ENCODE measurements at places on chromosomes 2 and 18.

GRCh38 chr2:226023383-226023782 lies 623.9 kb downstream of the NYAP2 start:
- DNase-seq, result no peak

DNA sequence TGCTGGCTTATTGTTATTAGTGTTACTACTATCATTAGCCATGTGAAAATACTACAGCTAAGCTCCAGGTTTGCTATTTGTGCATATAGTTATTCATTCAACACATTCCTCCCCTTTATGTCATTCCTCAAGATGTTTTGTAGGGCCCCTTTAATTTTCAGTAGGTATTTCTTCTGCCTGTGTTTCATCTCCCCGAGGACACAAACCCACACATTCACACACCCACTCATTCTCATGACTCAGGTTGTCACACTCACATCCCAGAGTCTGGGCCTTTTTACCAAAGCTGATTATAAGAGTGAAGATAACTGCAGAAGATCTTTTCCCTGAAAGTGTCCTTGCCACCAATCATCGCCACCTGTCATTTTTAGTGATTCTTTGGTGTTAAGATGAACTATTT lies 68.6 kb upstream of the SPOPL start:
- DNase-seq, result no peak

DNA sequence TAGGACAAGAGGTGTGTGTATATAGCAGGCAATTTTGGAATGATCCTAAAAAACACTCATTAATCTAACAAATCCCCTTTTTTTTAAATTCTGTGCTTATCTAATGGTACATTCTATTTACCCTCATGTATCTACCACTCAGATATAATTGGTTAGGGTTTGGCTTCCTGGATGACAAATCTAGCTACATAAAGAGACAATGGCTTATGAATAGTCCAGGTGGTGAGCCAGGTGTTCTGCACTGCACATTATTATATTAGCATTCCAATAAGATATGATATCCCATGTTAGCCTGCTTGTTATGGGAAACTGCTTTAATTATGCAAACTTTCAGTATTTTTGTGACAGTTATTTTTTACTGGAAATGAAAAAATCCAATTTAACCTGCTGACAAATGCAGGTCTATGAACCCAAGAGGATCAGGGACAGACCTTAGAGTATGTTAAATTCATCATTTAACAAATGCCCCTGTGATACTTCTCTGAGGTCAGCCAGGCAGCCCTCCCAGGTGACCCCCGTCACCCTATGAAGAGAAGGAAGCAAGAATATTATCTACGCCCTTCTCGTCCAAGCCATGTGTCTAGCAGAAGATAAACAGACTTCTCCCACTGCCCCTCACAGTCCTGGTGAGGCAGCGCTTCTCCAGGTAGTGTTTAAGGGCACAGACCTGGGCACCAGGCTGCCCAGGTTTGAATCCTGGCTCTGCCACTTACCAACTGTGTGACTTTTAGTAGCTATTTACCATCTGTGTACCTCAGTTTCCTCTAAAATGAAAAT lies 83.0 kb downstream of the ADD2 start:
- no peak for DNase-seq

- no peak for DNase-seq
These were observed 95.4 kb downstream of the HNMT start for GRCh38 chr2:138059487-138060300.

DNA sequence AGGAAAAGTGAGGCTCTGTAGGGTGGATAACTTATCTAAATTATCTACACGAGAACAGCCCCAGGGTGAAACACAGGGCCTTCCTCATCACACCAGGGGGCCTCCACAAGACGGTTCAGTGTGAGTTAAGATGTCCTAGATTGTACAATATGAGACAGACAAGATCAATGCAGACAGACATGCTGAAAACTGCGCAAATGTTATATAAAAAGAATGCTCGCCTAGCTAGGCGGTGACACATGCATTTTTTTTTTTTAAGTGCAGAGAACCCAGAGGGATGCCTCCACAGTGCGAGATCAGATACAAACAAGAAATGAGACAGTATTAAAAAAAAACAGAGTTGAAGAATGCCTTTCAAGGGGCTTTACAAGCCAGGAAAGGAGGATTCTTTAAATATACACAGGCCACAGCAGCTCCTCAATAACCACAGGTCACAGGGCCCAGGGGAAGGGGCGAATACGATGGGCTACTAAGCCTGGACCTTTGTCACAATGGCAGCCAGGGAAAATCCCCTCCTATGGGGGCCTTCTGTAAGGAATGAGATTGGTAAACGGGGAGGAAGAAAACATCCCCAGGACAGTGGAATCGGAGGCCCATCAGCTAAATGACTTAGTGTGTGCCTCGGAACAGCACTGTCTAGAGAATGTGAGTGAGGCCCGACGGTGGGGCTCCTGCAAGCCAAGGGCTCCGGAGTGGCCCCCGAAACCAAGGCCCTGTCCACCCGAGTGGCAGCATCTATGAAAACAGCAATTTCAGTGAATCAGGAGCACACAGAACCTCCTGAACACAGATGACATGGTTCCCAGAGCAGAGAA lies 48.9 kb downstream of the ADCY3 start:
- no peak for DNase-seq

DNA sequence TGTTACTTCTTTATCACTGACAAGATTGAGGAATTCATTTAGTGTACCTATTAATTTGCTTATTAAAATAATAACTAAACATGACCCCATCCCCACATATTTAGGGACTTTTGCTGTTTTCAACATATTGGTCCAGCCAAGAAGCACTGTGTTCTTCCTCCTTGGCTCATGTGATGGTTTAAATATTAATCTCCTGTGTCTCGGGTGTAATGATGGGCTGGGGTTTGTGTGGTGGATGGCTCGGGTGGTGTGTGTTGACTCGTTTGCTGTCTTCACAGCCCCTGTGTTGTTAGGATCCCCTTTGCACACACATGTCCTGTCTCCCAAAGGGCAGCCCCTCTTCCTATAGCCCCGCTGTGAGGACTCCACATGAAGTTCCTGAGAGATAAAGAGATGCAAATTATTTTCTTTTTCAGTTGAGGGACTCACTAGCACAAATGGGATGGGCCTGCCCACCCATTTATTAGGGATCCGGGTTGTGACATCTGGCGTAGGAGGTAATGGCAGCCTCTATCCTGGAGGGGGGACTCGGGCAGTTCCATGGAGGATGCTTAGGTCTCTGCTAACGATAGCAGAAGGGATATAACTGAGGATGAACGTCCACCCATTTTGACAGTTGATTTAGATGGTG lies 53.4 kb downstream of the FHOD3 start:
- DNase-seq, result no peak

DNA sequence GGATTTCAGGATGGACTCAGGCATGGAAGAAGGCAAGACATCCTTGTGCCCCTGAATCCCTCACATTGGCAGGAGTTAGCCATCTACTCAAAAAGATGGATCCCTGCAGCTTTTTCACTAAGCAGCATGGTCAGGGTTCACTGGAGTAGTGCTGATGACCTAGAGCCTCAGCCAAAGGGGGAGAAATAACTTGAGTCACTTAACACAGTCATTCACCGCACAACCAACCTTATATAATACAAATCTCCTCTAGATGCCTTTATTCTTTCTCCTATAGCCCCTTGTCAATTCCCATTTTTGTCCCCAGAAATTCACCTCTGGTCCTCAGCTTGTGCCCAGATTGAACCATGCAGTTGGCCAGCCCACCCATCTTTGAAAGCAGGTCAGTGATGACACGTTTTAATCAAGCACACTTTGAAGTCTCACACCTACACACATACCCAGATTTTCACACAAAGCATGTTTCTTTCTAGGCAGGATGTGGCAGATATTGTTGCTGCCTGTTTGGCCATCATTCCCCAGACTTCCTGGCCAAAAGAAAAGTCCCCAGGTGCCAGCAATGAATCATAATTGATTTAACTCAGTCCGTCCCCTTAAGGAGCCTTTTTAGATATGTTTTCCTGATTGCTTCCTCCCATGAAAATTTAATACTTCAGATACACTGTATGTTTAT lies 84.2 kb downstream of the LBH start:
- DNase-seq, result no peak

DNA sequence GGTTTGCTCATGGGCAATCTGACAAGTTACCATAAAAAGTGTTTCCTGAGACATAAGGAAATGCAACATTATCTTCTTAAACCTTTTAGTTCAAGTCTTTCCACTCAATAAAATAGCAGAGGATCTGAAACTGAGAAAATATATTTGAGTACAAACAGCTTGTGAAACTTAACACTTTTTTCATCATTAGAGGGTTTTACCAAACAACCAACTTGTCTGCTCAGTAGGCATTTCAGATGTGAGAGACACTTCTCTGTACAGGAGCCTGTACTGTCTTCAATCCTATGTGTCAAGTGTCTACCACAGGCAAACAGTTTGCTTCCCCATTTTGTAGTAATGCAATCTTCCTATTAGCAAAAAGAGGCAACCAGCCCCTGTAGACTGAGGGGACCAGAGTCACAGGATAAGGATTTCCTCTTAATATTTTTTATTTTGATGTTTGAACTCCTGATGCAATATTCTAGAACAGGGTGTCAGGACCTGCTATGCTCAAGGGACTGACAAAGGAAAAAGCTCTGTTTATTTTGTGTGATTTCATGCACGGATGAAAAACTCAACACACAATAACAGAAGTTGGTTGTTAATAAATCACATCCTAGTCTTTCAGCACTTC lies 159.1 kb upstream of the LHCGR start:
- DNase-seq, result no peak

DNA sequence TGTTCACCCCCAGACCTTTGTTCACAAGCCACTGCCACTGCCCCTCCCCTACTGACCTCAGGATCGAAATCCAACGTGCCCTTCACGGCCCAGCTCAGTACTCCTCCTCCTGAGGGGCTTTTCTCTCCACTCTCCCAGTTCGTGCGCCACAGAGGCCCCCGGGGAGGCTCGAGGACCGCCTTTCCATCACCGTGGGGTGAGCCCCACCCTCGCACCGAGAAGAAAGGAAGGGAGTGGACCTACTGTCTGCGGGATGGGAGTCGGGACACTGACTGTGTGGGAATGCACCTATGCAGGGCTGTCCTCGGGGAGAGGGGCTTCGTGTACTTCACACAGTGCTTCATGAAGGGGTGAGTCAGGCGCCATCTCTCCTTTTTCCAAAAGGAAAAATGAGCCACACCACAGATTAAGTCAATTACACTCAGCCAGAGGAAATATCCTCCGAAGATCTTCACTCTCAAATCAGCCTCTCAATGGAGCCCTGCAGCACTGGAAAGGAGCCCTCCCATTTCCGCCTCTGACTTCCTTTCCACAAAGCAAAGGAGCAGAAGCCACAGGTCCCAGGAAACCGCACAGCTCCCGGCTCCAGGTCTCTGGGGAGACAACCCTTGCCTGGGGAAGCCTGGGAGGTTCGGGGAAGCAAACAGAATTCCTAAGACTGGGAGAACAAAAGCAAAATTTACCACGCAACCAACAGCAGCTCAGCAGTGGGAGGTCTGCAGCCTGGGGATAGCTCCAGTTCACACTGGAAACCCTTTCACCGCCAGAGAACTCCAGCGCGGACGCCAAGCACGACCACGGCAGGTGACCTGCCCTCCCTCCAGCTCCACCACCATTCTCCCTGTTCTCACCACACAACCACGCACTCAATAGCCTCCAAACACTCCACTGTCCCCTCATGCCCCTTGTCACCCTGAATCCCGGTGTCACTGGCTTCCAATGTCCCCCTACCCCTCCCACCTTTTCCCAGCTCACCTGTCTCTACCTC lies 21.6 kb downstream of the ADCY3 start:
- no peak for DNase-seq

- DNase-seq, result no peak
These were observed 126.9 kb upstream of the TLK1 start for GRCh38 chr2:171287611-171288010.

DNA sequence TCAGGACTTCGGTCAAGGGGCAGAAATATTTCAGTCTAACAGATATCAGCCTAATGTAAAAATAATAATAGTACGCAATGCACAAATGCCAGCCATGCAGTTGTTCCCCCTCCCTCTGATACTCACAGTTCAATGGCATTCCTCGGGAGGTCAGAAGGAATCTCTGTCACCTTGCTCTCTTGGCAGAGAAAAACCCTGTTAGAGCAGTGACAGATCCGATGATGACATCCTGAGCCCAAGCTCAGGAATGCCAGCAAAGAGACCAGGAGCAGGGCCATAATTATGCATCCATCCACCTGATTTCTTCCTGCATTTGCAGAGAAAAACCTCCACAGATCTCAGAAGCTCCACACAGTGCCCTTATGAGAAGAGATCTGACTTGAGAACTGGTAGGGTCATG lies at the start of gene FSHR:
Gene FSHR, minus strand, starts transcription at position 376 of the 400 bp plus-strand sequence. Its CDS starts 98 bp downstream, at position 278.
- DNase-seq, result no peak

DNA sequence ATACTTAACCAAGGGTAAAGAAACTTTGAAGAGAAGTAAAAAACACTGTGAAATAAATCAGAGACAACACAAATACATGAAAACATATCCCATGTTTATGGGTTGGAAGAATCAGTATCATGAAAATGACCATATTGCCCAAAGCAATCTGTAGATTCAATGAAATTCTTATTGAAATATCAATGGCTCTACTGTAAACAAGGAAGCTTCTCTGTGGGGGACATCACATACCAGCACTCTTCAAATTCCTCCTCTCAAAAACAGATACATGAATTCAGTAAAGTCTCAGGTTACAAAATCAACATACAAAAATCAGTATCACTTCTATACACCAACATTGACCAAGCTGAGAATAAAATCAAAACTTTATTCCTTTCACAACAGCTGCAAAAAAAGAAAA lies 63.5 kb upstream of the CNTNAP5 start:
- no peak for DNase-seq

GRCh38 chr2:138964418-138964817 lies 184.2 kb upstream of the NXPH2 start:
- DNase-seq, result no peak

DNA sequence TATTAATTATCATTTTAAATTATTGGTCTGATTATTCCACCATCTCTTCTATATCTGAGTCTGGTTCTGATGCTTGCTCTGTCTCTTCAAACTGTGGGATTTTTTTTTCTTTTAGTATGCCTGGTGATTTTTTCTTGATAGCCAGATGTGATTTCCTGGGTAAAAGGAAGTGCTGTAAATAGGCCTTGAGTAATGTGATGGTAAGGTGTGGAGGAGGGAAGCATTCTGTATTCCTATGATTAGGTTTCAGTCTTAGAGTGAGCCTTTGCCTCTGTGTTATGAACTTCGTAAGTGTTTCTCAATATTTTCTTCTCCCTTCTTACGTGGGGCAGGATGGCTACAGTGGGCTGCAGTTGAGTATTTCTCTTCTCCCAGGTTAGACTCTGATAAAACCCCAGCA lies 103.0 kb downstream of the EHBP1 start:
- DNase-seq, result peak; percentile 28

- DNase-seq, result no peak
These were observed 132.2 kb downstream of the SMAD7 start for GRCh38 chr18:48818329-48819254.

- DNase-seq, result no peak
These were observed 232.0 kb downstream of the AGAP1 start for GRCh38 chr2:235725841-235726240.

Data from Jurkat, Clone E6-1 (cell line).